ENCODE measurements at places on chromosomes 5 and 9.

GRCh38 chr5:158410976-158411375 is 552.0 kb upstream of the CLINT1 start:
- no peak for DNase-seq

GRCh38 chr9:111599955-111600343 is 502 bp upstream of the PTGR1 start:
- no peak for DNase-seq

DNA sequence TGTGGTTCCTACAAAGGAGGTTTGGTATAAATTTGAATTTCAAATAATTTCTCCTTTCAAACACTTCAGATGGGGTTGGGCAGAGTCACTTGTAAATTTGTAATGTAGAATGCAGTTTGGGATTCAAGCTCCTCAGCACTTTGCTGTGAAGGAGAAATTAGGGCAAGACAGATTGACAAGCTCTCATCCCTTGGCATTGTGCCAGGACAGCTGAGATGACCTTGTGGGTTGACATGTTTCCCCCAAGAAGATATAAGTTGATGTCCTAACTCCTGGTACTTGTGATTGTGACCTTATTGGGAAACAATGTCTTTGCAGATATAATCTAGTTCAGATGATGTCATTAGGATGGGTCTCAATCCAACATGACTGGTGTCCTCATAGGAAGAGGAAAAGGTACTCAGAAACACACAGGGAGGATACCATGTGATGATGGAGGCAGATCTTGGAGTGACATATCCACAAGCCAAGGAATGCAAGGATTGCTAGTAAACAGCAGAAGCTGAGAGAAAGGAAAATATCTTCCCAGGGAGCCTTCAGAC is 408.3 kb downstream of the MED10 start:
- no peak for DNase-seq

GRCh38 chr9:9945966-9946365 is 666.8 kb downstream of the PTPRD start:
- no peak for DNase-seq

DNA sequence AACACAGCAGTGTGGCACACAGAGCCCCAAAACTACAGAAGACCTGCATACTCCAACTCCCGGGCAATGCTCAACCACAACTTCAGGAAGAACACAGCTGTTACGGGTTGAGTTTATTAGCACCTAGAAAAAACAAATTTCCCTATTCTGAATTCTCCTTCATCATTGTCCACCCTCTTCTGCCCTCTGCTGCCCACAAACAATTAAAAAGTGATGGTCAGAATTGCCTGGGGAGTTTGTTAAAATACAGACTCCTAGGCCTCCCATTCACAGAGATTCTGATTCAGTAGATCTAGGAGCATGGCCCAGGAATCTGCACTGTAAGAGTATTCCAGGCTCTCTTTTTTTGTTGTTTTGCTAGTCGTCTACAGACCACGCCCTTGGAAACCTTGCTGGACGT is 310.6 kb downstream of the NDUFS4 start:
- DNase-seq = no peak

- no peak for DNase-seq
These were observed 240.2 kb downstream of the IRX1 start for GRCh38 chr5:3835811-3836210.

DNA sequence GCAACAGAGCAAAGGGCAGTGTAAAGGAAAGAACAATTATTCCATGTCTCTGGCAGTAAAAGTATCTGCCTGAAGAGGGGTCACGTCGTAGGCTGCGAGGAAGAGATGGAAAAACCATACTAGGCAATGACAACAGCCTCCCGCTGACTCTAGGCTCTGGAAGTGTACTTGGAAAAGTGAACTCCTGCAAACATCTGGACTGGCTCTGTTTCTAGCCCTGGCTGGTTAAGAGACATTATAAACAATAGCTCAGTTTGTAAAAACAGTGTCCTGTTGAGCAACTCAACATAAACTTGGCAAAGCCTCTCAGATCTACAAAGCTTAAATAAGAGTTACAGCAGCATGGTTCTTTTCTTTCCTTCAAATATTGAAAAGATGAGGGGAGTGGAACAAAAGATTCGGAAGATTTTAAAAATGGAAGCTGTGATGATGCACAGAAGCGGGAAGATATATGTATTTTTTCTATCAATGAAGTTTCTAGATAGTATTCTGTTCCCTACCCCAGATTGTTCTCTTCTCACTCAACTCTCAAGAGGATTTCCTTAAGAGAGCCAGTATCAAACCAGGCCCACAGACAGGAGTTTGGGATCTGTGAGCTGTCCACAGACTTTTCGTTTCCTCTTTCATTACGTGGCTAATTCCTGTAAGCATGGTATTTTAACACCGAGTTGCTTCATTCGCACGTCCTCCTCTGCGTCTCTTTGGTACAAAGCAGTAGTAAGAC is 79.4 kb downstream of the SPTLC1 start:
- DNase-seq = no peak
